ENCODE measurements at places on chromosomes 11 and 22. TPM values are rescaled to one million over a fixed set of nuclear protein-coding genes. Genes with fewer than 3 reads are reported as not detected.

CATSPER1 gene
- total RNA-seq: 0.92 TPM

NOX4 gene
- total RNA-seq: 1.9 TPM

CCDC157 gene
- total RNA-seq: 6.5 TPM

BTG4 gene
- total RNA-seq: not detected

- DNase-seq: peak; percentile 57
Observed at GRCh38 chr22:27880778-27881394, 38.2 kb downstream of the PITPNB start.

GRCh38 chr11:60780065-60780464 is 5.1 kb upstream of the MS4A10 start:
- no peak for DNase-seq

- DNase-seq: no peak
Observed at GRCh38 chr11:37657645-37658044, 1059.6 kb upstream of the RAG2 start.

DNA sequence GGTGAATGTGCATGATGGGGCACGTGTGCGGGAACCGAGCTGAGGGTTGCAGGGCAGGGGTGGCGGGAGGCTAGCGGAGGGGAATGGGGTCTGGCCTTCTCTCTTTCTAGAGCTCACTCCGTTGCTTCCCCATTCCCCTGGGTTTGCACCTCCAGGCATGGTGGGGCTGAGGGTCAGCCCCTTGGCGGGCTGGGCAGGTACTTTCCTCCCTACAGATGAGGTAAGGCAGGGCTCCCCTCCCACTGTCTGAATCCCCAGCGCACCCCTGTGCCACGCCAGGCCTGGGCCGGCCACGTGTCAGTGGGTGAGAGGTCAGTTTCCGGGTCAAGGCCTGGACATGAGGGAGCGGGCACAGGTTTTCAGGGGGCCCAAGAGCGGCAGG is 8.9 kb downstream of the SUSD2 start:
- DNase-seq: no peak

DNA sequence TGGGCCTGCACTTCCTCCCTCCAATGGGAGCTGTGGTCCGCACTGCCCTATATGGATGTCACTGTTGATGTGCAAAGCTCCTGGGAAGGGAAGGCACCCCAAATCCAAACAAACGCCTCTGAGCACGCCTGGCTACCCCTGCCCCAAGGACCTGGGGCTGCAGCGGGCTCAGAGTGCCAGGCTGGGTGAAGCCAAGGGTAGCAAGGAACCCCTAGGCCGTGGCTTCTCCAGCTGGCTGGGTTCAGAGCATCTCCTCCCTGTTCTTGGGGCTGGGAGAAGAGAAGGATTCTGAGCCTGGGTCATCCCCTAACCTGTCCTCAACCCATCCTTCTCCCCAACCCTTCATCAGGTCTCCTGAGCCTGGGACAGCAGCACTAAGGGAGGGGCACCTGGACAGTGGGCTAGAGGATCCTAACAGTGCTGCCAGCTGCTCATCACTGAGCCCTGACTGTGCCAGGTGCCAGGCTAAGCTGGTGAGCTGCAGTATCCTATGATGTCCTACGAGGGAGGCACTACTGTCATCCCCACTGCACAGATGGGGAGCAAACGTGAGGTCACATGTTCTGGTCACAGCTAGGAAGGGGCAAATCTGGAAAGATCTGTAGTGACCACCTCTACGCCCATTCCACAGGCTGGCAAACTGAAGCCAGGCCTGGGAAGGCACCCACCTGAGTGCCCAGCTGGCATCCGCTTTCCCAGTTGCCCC is 3.0 kb downstream of the SSTR3 start:
- no peak for DNase-seq

GRCh38 chr22:39520226-39521105 is at the start of gene ATF4:
Gene ATF4 (plus strand): TSS chr22:39520562. CDS start chr22:39521446, 884 bp downstream.
- peak; percentile 93 for DNase-seq

- DNase-seq: no peak
Observed at GRCh38 chr11:96185220-96185768, 157.7 kb downstream of the MAML2 start.

DNA sequence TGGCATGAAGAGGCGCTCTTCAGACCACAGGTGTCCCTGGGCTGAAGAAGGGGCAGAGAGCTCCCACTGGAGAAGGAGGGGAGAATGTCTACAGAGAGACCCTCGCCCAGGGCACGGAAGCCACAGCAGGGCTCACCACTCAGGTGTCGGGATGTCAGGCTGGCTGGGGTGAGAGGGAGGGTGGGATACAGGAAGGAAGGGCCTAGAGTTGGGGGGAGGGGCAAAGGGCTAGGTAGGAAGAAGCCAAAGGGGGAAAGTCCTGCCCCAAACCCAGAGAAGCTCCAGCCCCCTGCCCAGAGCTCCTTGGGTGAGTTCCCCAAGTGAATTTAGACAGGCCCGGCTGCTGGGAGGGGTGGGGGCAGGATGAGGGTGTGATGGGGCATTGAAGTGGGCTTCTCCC is 232.0 kb downstream of the CEP164 start:
- DNase-seq: no peak

- DNase-seq: no peak
Observed at GRCh38 chr11:1854949-1855885, 2.3 kb downstream of the LSP1 start.

GRCh38 chr11:130162733-130163132 is 3.2 kb downstream of the ST14 start:
- DNase-seq: no peak

DNA sequence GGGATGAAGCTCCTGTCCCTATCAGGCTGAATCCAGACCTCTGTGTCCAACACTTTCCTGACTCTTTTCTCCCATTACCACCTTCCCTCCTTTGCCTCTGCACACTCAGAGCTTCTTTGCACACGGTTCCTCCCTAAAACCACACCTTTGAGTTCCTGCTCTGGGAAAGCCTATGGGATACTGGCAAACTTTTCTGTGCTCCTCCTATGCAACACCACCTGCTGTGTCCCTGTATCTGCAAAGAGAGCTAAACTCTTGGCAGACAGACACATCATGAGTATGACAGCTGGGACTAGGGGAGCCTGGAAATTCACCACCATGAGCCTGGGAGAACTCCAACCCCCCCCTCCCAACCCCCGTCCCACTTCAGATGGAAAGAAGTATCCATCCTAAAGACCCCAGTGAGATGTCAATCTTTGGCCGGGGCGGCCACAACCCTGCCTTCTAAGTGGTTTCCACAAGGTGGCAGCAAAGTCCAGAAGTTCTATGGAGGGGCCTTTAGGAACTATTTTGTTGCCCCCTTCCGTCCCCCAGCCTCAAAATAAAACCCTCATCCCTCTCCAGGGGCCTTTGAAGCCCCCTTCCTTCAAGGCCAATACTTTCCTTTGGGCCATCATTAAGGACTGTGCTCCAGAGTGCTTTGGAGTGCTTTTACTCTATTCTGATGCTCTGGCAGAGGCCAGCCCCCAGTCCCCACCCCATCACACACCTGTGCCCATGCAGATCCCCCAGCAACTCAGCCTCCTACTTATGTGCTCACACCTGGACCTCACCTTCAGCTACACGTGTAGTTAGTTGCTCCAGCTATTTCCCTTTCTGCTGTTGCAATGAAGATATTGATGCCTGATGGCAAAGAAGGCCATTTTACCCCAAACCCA is 19.4 kb downstream of the HTR3A start:
- DNase-seq: peak; percentile 18

DNA sequence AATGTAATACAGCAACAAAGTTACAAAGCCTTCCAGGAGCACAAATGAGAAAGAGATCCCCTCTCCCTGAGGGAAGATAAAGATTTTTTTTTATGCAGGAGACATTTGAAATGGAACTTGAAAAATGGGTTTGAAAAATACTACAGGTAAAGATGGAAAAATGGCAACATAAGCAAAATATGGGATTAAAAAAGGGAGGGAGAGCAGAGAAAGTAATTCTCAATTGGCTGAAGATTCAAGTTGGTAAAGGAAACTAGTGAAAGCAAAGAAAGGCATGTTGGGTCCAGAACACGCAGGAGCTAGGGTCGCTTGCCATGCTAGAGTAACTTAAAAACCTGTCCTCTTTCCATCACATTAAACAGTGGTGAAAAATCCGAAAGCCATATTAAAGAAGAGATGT is 1.5 kb downstream of the ZW10 start:
- no peak for DNase-seq

- DNase-seq: no peak
Observed at GRCh38 chr22:45948081-45948648, 28.8 kb downstream of the WNT7B start.

- DNase-seq: peak; percentile 30
Observed at GRCh38 chr11:40118780-40119179, 1340.7 kb downstream of the LRRC4C start.

- DNase-seq: no peak
Observed at GRCh38 chr22:19703869-19704268, 10.4 kb upstream of the SEPTIN5 start.

DNA sequence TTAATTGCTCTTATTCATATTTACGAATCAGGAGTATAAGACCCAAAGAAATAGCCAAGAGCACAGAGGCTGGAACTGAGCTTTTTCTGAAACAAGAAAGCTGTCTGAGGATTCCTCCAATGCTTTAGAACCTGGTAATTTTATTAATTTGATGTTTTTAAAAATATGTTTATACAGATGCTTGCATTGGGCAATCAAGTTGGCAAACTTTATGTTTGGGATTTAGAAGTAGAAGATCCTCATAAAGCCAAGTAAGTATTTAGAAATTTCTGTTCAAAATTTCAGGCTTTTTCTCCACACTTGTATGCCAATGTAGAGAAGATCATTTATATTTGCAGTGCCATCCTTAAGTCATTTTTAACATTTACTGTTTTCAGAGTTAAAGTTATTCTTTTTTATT is 24.3 kb upstream of the HIKESHI start:
- no peak for DNase-seq

DNA sequence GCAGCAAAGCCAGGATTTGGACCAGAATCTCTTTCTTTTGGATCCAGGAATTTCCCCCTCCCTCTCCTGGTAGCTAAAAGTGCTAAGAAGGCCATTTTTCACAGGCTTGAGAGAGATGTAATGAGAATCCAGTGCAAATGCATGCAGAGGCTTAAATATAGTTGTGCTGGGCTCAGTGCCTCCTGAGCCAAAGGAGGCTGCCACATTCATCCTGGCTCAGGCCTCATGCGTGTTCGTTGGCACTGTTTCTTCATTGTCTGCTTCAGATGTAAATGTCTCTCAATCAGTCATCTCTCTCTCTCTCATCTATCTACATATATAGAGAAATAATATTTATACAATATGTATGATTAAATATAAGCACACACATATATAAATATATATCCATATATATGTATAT is 83.6 kb downstream of the INSC start:
- DNase-seq: no peak
